ENCODE measurements at places on chromosomes 4 and X.

- no peak for DNase-seq
Observed at GRCh38 chr4:123288309-123289025, 108.1 kb upstream of the SPRY1 start.

DNA sequence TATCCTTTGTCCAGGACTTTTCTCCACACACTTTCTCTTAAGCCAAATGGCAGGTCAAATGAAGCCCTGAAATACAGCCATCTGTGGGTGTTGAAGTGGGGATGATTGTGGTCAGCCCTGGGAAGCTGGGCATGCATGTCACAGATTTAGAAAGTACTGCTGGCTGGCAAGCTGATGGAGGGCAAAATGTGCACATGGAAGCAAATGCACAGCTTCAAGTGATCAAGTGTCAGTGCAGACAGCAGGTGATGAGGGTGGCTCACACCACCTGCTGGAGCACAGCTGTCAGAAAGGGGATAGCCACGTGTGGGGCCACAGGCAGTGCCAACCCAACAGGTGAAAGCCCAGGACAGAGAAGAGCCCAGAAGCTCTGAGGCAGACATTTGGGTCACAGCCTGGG lies 40.3 kb upstream of the ATXN3L start:
- DNase-seq: no peak

GRCh38 chr4:55561889-55562288 lies 15.2 kb upstream of the CLOCK start:
- DNase-seq: no peak

DNA sequence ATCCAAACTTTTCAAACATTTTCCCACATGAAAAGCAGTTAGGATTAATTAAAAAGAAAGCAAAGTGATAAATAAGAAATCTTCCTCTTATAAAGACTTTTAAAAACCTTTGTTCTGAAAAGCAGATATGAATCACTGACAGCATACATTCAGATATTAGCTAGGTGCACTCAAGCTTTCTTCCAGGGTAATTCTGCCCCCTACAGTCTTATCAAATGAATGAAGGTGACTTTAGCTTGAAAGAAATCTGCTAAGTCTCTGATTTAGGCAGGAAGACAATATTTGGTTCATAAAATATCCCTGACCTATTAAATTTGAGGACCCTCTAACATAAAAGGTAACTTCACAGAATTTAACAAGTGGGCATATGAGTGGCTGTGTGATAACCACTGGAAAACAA lies 209.1 kb upstream of the FAM47A start:
- DNase-seq: no peak

DNA sequence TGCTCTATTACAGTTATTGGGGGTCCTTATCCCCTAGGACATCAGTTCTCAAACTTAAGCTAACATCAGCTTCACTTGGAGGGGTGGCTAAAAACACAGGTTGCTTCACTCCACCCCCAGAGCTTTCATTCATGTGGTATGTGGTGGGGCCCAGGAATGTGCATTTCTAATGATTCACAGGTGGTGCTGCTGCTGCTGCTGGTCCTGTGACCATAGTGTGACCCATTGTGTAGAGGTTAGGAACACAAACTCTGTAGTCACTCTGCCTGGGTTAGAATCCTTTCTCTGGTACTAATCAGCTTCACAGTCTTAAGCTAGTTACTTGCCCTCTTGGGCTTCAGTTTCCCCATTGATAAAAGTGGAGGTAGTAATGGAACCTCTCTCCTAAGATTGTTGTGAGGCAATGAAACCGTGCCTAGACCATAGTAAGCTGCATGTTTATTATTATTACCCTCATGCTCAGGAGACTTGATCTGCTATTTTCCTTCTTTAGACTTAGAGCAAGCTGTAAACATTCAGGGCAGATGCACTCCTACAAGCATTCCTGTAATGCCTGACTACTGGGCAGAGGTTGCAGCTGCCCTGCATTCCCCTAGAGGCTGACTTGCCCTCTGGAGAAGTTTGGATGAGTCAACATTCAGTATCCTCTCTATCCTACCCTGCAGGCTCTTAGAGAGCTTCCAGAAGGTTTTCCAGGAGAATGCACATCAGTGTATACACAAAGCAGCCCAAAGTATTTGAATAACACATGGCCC lies 94.1 kb upstream of the ACSL4 start:
- no peak for DNase-seq

DNA sequence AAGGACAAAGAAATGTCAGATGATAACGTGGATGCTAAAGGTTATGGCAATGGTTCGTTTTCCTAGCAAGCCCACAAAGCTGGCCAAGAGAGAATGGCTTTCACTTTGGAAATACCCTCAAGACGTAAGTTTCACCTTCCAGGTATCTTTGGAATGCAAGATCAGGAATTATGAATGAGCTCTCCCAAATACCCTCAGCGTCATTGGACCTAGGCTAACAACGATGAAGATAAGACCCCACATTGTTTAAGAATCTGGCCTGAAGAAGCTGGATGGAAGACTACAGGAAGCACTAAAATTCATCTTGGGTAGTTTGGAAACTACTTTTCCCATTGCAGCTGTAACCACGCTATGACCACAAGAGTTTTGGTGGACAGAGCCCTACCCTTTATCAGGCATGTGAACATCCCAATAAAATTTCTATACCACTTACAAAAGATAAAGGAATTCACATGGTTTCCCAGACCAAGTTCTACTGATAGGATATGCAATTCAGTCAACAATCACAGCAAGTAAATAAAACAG lies 111.9 kb downstream of the KDR start:
- no peak for DNase-seq

- peak; percentile 73 for DNase-seq
Observed at GRCh38 chr4:77618383-77619241, 13.0 kb downstream of the CXCL13 start.

DNA sequence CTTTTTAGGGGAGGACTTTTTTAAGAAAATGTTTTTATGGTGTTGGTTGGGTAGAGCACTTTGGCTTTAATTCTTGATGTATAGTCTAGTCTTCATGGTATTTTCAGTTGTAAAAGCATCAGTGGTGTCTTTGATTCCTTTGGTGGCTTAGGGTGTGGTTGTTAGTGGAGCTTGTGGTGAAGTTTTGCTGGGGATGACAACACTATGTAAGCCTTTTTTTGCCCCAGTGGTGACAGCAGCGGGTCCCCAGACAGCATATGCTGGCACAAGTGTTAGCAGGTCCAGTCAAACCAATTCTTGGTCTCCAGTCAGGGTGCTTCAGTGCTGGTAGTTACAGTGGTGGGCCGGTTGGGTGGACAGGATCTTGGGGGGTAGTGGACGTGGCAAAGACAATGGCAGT lies 52.0 kb downstream of the CHIC1 start:
- DNase-seq: no peak

GRCh38 chr4:187934766-187935165 lies 60.8 kb upstream of the ZFP42 start:
- no peak for DNase-seq

- no peak for DNase-seq
Observed at GRCh38 chr4:153452658-153453378, 13.3 kb upstream of the TMEM131L start.

DNA sequence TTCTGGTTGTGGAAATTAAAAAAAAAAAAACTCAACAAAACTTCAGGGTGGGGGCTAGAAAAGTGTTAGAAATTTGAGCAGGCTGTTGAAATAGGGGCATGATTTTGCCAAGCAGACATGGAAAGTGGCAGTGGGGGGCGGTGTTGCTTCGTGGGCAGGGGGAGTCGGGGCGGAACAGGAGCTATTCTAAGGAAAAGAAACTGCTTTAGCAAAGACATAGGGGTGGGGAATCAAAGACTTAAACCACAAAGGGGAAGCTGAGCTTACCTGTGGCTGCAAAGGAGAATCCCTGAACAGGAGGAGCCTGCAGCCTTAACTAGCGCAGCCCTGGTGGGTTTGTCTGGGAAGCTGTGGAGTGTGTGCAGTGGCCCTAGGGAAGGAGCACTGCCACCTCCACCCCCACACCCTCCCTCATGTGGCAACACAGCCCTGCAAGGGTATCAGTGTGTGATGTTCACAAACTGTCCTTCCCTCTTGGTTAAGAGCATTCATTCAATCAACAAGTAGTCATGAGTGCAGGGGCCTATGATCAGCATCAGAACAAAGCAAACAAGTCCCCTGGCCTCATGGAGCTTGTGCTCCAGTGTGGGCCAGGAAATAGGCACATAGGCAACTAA lies 20.5 kb downstream of the SEL1L3 start:
- peak; percentile 48 for DNase-seq

- no peak for DNase-seq
Observed at GRCh38 chrX:152876931-152877840, 20.7 kb upstream of the ZNF185 start.

GRCh38 chrX:5979338-5979737 lies 249.3 kb downstream of the NLGN4X start:
- no peak for DNase-seq

GRCh38 chr4:120918092-120918491 lies 4.4 kb downstream of the PRDM5 start:
- no peak for DNase-seq

GRCh38 chr4:99946356-99947189 lies at the start of gene DNAJB14:
DNAJB14 (minus strand) TSS chr4:99946618; CDS start chr4:99946571, 47 bp downstream.
- peak; percentile 84 for DNase-seq

DNA sequence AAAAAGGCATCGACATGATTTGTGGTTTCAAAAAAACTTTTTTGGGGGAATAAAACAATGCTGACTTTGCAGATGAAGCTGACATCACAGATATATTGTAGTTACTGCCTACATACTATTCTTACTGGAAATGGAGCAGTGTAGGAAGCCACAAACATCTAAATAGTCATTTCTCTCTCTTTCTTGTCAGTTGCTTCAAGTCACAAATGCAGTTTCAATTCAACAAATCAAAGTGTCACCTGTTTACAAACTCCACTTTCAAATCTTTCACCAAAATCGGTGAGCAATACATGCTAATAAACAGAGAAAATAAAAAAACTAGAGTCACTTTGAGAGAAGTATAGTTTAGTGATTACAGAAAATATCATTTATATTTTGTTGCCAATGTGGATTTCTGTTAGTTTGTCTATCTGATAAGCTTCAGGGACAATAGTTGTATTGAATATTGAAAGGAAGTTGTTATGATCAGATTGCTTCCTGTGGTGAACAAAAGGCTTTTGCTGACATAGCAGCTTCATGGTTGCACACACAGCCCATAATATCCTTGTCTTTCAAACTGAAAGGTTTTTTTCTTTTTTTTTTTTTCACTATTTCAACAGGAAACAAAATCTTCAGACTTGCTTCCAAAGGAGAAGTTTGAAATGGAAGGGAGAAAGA lies 49.7 kb upstream of the PTPN13 start:
- no peak for DNase-seq

GRCh38 chrX:101057093-101057714 lies 5.3 kb upstream of the TRMT2B start:
- DNase-seq: no peak

DNA sequence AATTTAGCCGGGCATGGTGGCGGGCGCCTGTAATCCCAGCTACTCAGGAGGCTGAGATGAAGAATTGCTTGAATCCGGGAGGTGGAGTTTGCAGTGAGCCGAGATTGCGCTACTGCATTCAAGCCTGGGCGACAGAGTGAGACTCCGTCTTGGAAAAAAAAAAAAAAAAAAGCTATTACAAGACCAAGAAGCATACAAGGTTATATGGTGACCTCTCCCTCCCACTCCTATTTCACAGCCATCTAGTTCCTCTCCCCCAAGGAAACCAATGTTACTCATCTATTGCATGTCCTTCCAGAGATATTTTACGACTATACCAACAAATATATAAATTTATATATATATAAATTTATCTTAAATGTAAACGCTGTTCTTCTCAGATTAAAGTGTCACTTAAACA lies 3.2 kb downstream of the SLC9A7 start:
- DNase-seq: no peak

GRCh38 chr4:14415146-14415545 lies 587.1 kb upstream of the CPEB2 start:
- no peak for DNase-seq

DNA sequence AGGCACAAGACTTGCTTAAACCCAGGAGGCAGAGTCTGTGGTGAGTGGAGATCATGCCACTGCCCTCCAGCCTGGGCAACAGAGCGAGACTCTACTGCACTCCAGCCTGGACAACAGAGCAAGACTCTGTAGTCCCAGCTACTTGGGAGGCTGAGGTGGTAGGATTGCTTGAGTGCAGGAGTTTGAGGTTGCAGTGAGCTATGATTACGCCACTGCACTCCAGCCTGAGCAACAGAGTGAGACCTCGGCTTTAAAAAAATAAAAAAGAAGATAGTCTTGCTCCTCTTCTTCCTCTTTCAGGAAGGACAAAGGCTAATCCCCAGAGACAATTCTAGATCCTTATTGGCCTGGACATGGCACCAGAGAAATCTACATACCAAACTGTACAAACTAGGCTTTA lies 5.7 kb upstream of the PPEF2 start:
- no peak for DNase-seq

DNA sequence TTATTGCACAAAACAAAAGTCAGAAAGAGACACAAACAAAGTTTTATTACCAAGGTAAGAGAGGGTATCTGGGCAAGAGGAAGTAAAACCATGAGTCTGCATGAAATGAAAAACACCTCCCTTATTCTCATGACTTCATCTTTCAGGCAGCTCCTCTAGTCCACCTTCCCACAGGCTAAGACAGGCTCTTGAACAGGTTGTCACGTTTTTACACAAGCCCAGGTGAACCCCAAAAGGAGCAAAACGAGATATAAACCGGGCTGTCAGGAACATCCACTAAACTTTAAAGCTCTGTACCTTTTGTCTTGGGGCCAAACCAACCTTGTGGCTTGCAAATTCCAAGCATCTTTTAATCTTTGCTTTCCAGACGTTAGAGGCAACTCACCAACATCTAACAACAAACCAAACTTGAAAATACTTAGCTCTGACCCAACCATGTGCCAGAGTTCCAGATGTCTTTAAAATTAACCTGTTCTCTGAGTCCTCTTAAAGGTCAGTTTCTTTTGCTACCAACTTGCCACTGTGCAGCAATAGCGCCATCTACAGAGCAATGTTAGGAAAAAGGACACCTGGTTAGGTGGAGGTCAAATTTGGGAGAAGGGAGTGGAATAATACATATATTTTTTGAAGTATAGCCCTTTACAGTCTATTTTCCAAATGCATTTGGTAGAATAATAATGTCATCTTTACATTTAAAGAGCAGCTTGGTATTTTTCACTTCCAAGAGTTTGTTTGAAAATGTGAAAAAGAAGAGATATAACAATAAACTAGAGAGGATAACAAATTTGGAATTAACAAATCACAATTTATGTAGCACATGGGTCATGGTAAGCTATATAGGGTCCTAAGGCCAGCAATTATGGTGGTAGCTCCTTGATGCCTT lies 73.1 kb downstream of the QRFPR start:
- peak; percentile 58 for DNase-seq

GRCh38 chrX:136204571-136204970 lies 46.6 kb downstream of the MAP7D3 start:
- DNase-seq: no peak
